ENCODE measurements at places on chromosomes 3 and 15.
A peak's percentile ranks its signal among the peaks of the same experiment; 100 is the strongest.

- no peak for DNase-seq
Measured at GRCh38 chr3:128240232-128240631, 87.0 kb downstream of the EEFSEC start.

DNA sequence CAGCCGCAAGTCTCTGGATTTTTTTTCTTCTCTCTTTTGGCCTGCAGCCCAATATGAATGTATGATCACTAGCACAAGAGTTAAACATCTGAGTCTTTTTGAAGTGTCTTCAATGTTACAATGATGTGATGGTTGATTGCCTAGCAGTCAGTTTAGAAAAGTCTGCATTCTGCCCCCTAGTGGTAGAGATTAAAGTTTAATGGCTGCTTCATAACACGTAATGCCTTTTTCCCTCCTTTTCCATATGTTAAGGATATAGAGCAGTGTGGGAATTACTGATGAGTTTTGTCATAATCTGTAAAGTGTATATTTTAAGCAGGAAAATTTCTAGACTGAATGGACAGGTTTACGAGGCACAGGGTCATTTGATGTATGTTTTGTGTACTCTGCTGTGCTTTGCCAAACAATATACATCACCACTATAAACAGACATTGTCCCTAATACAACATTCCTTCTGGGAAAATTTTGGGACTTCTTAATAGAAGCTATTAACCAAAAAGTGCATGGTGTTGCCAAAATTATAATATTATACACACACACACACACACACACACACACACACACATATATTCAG is 1038.5 kb upstream of the NR2F2 start:
- no peak for DNase-seq

- no peak for DNase-seq
Measured at GRCh38 chr3:38616658-38617057, 32.8 kb downstream of the SCN5A start.

GRCh38 chr15:26433818-26434217 is 339.0 kb downstream of the GABRB3 start:
- DNase-seq, result no peak

DNA sequence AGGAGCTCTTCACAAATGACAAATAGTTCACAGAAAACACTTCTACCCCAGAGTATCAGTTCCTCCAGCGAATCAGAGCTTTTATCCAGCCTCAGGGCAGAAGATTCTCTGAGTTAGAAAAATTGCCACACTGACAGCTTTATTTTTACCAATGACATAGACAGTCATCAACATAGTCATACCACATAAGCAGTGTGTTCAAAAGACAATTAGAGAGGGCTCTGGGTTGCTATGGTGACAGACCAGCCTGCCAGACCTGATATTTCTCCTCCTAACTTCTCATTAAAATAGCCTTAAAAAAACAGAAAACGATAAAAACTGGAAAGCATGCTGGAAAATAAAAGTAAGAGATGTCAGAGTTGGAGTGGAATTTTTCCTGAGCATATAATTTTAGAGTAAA is 45.9 kb upstream of the COL6A5 start:
- no peak for DNase-seq

DNA sequence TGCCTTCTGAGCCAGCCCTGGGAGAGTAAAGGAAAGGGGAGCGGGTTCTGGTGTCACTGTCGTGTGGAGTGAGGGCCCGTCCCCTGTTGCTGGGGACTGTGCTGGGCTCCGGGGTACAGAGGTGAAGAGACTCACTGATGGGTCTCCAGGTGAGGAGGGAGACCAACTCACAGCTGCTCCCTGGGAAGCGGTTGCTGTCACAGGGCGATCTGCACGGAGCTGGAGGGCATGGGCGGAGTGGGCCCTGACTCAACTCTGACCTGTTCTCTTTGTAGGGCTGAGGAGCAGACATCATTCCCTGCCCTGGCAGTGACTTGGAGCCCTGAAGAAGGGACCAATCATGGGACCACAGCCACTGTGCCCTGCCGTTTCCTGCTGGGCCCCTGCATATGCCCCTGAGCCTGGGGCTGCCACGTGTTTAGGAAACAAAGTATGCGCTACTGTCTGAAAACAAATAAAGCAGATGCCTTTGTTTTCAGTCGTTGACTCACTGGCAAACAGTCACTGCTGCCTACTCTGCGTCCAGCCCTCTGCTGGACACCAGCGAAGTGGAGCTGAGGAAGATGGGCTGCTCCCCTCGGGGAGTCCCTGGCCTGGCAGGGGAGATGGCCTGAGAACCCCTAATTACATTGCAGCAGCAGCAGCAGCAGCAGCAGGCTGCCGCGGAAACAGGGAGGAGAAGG is 22.9 kb upstream of the PLXNA1 start:
- peak; percentile 50 for DNase-seq

DNA sequence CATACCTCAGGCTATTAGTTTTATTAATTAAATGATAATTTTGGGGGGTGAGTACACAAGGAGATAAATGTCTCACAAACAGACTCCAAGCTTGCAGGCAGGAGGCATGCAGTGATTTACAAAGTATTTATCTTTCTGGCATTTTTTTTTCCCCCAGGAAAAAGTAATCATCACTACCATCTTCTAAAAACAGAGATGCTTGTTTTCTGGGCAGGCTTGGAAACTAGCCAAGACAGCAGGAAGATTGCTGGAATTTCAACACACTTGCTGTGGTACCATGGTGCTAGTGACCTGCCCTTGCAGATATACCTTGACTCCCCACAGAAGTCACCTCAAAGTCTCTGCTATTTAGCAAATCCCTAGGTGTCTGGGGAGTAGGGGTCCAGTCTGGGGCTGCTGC is 732.8 kb upstream of the CFAP20DC start:
- DNase-seq, result no peak

DNA sequence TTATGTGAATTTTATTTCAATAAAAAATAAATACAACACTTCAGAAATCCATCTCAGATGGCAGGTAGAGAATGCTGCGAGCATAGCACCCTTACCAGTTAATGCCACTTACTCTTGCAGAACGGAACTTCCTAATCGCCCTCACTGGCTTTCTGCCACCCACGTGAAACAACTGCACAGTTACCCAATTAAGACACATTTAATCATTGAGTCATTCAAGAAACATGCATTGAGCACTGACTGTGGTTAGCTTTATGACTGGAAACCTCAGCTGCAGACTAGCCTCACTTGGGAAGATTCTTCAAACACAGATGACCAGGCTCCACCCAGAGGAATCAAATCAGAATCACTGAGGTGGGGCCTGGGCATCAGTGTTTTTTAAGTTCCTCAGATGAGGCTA is 5.6 kb upstream of the MFGE8 start:
- no peak for DNase-seq

- no peak for DNase-seq
Measured at GRCh38 chr3:69659180-69659910, 79.9 kb upstream of the MITF start.

DNA sequence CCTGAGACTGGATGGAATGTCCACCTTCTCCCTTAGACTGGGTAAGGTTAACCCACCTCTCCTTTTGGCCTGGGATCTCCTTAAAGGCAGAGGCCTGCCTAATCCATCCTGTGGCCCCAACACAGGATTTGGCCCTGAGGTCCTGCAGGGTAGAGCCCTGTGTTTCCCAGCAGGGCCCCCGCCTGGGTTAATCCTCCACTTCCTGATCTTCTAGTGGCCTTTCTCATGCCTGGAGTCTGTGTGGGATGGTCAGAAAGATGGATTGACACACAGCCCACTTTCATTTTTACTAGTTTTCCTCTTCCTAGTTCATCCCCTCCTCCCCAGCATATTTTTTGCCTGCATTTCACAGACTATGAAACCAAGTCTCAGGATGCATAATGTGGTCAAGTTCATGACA is 48.9 kb upstream of the SLC6A6 start:
- DNase-seq, result peak; percentile 49
